ENCODE measurements at places on chromosomes 7 and 10.
A peak's percentile ranks its signal among the peaks of the same experiment; 100 is the strongest.

- no peak for DNase-seq
These were observed 36.2 kb downstream of the GNG11 start for GRCh38 chr7:93957767-93958166.

GRCh38 chr10:118209215-118209614 lies 132.9 kb downstream of the FAM204A start:
- DNase-seq: no peak

- DNase-seq: no peak
These were observed 43.8 kb upstream of the GPR26 start for GRCh38 chr10:123622381-123622780.

DNA sequence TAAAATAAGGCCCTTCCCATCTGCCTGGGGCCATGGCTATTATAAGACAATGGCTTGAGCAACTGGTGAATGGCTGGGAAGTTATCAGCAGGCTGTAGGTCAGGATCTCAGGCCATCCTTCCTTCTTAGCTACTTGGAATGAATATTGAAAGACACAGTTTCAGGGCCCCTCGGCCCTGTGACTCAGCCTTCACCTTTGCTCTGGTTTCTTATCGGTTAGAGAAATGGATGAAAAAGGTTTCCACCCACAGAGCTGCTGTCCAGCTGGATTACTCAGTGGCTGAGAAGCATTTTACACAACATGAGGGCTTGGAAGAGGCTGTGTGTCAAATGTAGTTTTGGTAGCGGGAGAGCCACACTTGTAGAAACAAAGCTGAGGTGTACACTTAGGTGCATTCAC lies 9.4 kb downstream of the ACSL5 start:
- DNase-seq: peak; percentile 86

GRCh38 chr10:107583974-107584373 lies 419.5 kb upstream of the SORCS1 start:
- peak; percentile 3 for DNase-seq

DNA sequence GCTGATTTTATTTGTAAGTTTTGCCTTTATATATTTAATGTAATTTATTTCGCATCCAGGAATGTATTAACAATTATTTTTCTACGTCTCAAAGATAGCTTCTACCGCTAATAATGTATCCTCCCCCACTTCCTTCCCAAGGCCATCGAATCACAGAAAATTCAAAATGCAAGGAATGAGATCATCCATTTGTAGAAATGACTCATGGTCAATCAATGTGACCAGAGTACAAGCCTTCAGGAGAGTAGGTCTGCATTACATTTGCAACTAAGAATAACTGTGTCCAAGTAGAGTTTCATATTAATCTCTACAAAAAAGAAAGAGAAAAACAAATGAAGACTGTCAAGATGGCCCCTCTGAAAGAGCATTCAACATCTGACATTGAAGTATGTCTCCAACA lies 205.9 kb upstream of the PHF14 start:
- DNase-seq: no peak

DNA sequence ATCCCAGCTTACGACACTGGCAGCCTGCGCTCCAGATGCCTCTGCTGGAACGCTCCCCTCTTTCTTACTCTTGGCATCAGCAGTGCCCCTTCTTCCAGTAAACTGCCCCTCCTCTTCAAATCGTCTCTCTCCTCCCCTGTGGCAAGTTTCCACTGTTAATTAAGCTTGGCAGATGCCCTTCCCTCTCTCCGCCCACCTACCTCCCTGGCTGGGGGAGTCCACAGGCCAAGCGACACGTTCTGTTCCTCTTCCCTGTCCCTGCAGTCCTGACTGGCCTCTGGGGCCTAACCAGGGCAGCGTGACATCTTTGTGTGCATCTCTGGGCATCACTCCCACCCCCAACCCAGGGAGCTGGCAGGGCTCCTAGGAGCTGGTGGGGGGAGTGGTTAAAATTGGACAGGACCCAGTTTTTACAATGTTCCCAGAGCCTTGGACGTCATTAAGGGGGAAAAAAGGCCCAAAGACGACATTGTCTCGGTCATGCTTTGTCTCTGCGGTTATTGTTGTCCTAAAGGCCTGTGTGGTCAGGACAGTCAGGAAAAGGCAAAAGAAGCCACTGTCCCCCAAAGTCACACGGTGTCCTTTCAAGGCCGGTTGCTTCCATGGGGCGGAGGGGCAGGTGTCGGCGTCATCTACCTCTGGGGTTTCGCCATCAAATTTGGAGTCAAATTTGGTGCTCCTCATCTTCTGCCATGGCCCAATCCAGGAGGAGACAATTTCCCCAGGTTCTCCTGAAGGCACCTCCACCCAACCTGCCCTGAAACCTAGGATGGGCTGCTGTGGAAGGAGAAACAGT lies 54.2 kb downstream of the DLG5 start:
- peak; percentile 38 for DNase-seq

DNA sequence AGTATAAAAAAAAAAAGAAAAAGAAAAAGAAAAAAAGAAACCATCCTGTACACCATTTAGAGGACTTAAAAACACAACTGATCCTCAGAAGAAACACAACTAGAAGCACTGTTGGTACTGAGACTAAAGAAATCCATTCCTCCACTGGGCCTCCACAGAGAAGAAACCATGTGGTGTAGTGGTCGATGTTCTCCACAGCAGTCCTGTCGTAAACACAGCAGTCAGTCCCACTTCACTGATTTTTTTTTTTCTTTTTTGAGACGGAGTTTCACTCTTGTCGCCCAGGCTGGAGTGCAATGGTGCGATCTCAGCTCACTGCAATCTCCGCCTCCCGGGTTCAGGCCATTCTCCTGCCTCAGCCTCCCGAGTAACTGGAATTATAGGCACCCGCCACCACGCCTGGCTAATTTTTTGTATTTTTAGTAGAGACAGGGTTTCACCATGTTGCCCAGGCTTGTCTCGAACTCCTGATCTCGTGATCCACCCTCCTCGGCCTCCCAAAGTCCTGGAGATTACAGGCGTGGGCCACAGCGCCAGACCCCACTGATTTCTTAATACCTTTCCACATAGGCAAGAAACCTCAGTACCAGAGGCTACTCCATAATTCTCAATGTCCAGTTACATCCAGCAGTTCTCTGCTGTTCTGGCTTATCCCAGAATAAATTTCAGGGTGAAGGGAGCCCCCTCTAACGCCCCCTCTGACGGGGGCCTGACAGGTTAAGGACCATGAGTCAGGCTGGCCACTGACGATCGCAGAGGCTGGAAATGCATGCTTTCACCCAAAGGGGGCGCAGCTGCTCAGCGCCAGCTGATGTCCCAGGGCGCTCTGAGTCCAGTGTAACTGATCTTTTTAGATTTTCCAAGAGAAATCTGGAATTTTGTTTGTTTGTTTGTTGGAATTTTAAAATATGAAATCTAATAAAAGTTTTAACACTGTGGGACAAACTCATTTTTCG lies 24.8 kb upstream of the FFAR4 start:
- DNase-seq: peak; percentile 62

- DNase-seq: no peak
These were observed 58.2 kb downstream of the TMEM270 start for GRCh38 chr7:73918926-73919693.

GRCh38 chr10:28241741-28242399 lies 61.0 kb downstream of the MPP7 start:
- peak; percentile 74 for DNase-seq

DNA sequence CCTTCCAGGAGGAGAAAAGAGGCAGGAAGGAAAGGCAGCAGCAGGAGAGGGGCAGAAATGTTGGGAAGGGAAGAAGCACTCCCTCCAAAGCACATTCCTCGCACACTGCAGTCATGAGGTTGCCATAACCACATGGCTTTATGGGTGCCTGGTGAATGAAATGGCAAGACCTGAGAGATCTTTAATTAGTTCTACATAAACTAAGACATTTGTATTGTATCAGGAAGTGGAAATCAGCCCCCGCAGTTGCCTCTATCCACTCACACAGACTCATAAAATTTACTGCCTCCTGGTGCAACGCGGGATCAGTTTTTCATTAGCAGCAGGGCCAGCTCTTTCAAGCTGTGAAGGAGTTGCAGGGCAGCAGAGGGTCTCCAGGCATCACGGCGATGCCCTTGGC lies 106.4 kb downstream of the COL13A1 start:
- DNase-seq: no peak

DNA sequence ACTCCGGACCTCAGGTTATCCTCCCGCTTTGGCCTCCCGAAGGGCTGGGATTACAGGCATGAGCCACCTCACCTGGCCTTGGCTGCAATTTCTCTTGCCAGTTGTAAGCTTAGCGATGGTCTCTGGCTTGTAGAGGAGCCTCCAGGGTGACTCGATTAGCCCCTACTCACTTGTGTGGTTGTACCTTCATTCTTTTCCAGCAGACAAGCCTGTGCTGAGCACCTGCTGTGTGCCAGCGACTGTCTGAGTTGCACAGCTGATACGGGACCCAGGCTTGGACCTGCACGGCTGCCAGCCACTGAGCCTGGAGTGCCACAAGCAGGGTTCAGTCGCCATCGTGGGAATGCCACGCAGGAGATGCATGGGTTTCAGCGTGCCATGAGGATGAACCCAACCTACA lies 42.0 kb upstream of the DNAJB6 start:
- DNase-seq: no peak

DNA sequence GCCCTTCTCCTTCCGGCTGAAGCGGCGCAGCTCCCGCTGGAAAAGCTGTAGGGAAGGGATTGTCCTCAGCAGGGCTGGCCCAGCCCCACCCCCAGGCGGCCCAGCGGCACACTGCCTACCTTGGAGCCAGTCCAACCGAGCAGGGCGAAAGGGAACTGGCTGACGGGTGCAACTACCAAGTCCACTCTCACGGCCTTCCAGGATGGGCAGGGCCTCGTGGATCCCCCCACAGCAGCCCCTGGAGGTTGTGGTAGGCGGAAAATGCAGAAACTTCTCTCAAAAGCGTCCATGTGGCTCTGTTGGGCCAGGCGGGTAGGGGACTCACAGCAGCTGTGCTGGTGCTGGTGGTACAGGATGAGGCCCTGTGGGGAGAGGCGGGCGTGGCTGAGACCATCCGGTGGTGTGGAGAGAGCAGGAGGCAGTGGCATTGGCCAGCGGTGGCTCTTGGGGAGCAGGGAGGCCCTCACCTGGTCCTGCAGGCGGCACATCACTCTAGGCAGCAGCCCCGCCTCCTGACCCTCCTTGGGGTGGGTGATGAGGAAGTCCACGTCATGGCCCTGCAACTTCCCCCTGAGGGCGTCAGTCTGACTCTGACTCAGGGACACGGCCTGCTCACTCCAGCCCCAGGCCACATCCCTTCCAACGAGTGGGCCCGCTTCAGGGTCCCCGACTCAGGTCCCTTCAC lies 8.4 kb upstream of the PGAM2 start:
- no peak for DNase-seq

GRCh38 chr7:112501801-112502503 lies 21.2 kb downstream of the LSMEM1 start:
- no peak for DNase-seq

- no peak for DNase-seq
These were observed 73.0 kb downstream of the CACNB2 start for GRCh38 chr10:18213271-18213670.

GRCh38 chr7:99242682-99243081 lies 30.0 kb upstream of the MYH16 start:
- DNase-seq: no peak

DNA sequence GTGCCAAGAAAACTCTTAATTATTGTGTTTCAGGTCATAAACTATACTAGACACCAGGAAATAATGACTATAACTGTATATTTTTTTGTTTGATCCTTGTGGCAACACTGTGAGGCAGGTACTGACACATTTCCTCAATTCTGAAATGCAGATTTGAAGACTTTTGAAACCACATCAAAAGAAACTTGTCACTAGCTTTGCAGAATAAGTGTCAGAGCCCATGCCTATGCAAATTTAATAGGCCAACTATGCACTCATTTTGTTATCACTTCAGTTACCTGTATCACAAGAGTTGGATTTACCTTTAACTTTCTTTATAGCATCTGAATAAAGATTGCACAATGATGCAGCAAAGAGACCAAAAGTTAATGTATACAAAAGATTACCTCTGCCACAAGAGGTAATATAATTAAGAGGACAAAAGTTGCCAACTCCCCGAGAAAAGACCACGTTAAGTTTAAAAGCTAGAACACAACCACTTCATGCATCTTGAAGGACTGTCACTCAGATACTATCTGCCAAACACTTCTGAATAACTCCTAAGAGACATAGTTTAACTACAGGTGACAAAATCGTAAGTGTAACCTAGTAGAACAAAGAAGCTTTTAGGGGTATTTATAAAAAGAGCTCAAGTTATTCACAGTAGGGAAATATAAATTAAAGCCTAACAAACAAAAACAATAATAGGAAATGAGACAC lies 80.5 kb downstream of the ELAPOR2 start:
- no peak for DNase-seq

GRCh38 chr10:27241010-27241651 lies 534 bp upstream of the ACBD5 start:
- peak; percentile 26 for DNase-seq

All from fibroblast of the aortic adventitia (primary cell).